ENCODE measurements at places on chromosomes 13 and 19.

DNA sequence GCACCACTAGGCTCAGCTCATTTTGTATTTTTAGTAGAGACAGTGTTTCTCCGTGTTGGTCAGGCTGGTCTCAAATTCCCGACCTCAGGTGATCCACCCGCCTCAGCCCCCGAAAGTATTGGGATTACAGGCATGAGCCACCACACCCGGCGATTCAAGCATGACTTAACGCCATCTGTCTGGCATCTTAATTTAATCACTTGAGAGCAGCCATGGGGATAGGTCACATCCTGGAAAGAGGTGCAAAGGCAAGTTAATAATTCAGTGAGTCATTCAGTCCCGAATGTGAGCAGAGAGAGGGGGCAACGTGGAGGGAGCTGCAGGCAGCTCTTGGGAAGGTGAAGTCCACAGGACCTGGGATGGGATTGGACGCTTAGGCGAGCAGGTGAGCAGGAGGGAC, 31.7 kb upstream of the USP29 start:
- no peak for DNase-seq

DNA sequence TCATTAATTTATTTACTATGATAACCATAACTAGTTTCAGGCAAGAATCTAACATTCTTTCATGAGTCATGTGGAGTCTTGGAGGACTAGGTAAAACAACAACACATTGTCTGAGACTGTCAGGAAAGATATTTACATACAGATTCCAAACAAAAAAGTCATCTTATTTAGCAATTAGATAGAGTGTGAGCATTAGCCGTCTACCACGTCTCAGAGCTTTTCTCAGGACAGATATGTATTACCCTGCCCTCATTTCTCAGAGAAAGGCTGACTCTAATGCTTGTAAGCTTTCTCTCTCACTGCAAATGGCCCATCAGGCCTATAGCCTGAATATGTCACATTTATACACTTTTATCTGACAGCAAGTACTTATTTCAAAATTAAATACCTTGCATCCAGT, 312.1 kb upstream of the PCDH20 start:
- no peak for DNase-seq

DNA sequence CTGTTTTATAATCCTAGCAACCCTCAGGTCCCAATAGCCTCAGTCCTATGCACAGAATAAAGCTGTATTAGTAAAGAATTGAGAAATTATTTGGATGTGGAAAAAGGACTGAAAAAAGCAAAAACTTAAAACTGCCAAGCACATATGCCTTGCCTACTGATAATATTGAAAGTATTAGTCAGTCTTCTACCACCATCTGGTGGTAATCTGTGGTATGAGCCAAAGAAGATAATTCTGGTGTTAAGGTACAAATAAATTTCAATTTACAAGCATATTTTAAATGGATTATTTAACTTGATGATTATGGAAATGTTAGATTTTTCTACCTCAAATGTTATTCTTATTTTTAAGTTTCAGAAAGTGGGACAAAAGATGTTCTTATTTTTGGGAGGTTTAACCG, 460.3 kb upstream of the KLHL1 start:
- peak; percentile 50 for DNase-seq

- DNase-seq = no peak
These were observed 343.5 kb downstream of the TEX29 start for GRCh38 chr13:111663953-111664421.

GRCh38 chr13:75079226-75079625, 402.7 kb downstream of the TBC1D4 start:
- DNase-seq = no peak

DNA sequence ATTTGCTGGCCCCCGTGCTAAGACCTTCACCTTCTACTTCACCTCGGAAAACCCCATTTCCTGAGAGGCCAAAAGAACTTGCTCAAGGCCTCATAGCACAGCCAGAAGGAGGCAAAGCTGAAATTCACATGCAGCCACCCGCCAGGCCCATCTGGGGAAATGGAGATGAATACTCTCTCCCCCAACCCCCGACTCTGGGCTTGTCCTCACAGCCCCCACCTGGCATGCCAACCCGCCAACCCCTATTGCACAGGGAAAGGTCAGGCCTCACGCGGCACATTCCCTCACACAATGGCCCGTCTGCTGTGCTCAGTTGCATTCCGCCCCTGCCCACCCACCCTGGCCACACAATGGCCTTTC, 3.2 kb downstream of the PRX start:
- no peak for DNase-seq

GRCh38 chr13:41099986-41100385, 32.6 kb downstream of the KBTBD6 start:
- DNase-seq = no peak

DNA sequence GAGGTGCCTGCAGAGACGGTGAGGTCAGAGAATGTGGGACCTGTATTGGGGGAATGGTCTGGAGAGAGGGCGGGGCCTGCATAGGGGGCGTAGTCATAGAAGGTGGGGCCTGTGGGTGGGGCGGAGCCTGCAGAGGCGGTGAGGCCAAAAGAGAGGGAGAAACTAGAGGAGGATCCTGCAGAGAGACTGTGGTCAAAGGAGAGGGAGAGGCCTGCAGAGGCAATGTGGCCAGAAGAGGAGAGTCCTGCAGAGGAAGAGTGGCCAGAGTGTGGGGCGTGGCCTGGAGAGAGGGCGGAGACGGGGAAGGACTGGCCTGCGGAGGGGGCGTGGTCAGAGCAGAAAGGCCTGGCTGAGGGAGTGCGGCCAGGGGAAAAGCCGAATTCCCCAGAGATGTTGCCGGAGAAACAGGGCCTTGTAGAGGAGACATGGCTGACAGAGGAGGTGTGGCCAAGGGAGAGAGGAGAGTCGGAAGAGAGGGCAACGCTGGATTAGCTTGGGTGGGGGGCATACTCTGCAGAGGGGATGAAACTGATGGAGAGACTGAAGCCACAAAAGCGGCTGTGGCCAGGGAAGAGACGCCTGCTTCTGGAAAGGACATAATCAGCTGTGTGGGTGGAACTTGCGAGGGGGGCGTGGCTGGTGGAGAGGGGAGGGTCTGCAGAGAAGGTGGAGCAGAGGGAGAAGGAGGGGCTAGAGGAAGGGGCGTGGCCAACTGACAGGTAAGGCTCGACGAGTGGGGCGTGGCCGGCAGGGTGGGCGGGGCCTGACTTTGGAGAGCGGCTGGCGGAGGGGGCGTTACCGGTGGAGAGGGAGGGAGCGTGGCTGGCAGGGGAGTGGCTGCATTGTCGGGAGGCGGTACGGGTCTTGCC, 2.5 kb downstream of the PRR36 start:
- peak; percentile 90 for DNase-seq

GRCh38 chr13:22964245-22964966, 216.4 kb upstream of the SGCG start:
- DNase-seq = no peak

- no peak for DNase-seq
These were observed 7.1 kb upstream of the PNMA8A start for GRCh38 chr19:46478356-46478986.

- DNase-seq = no peak
These were observed 549 bp downstream of the TIMM50 start for GRCh38 chr19:39481229-39481545.

DNA sequence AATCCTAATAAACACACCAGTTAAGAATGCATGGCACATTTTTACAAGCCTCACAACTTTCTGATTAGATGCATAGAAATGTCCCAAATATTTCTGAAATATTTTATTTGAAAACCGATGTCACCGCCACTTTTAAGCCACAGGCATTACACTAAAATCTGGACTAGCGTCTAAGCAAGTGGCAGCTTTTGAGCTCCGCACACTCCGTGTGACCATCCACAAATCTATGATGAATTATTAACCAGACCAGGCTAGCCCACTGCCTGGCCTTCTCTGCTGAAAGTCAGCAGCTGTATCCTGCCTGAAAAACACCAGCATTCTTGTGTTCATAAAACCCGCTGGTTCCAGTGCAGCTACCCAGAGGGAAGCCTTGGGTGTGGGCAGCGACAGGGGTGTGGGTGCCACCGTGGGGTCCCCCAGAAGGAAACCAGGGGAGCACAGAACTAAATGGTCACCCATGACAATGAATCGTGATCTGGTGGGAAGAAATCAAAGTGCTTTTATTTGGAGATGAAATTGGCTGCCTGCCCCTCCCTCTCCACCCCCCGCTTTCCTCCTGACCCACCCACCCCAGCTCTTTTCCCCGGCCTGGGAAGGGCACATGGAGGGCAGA, 13.8 kb downstream of the RASA3 start:
- peak; percentile 90 for DNase-seq

DNA sequence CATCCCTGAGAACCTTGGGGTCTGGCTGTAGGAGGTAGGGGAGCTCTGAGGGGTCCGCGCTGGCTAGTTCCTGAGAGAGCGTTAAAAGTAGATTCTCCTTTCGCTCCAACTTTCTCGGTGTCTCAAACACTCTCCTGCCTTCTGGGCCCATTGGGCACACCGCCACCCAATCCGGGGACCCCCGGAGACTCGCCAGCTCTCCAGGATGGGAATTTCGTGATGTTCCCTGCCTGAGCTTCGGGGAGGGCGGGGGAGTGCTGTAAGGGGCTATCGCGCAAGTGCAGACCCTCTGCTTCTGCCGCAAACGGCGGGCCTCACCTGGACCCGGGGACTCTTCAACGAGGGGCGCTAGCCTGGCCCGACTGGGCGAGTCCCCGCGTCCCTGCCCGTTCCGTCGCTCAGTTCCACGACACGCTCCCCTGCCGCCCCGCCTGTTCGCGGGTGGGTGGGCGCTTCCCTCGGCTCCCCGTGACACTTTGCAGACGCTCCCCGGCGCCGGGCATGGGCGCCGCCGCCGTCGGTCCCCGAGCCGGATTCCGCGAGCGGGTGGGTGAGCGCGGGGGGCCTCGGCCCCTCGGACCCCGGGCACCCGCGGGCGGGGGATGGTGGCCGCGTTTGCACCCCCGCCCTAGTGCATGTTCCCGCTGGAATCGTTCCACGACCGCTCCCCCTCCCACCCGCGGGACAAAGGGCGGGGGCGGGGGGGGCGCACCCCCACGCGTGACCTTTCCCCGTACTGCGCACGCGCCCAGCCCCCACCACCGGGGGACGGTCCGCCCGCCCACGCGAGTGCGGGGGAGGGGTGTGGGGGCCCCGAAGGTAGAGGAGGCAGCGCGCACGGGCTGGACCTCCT, at the start of gene CCDC106:
TSS of gene CCDC106 (plus strand) at position 481 of the 853 bp plus-strand sequence. CDS start 835 bp downstream, outside the sequence.
- peak; percentile 52 for DNase-seq

GRCh38 chr13:99525967-99526366, 24.7 kb downstream of the TM9SF2 start:
- no peak for DNase-seq

DNA sequence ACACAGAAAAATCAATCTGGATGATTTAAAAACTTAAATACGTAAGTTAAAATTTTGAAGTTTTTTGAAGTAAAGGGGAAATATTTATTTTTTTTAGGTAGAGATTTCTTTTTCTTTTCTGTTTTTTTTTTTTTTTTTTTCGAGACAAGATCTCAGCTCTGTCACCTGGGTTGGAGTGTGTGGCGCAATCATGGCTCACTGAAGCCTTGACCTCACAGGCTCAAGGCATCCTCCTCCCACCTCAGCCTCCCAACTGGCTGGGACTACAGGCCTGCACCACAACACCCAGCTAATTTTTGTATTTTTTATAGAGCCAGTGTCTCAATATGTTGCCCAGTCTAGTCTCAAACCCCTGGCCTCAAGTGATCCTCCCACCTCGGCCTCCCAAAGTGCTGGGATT, 120.4 kb upstream of the CLDN10 start:
- DNase-seq = no peak

- no peak for DNase-seq
These were observed 1745.6 kb upstream of the PCDH20 start for GRCh38 chr13:63161219-63161618.

DNA sequence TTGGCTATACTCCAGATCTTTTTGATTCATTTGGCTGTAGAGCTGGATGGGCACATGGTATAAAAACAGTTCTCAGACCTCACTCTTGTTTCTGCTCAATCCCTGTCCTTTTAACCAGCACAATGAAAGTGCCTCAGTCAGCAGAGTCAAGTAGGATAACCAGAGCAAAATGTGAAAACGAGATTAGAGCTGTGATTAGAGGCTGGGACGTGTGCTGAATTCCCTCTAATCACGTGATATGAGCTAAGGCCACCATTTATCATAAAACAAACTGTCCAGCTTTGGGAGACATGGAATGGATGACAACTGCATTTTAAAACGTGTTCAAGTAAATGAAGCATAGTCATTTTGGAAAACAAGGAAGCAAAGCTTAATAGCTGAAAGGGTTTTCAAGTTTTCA, 54.1 kb downstream of the GJA3 start:
- no peak for DNase-seq

- DNase-seq = no peak
These were observed 291.9 kb upstream of the HTR2A start for GRCh38 chr13:47188802-47189201.

- no peak for DNase-seq
These were observed 1.3 kb downstream of the ALG5 start for GRCh38 chr13:36997716-36998427.

- no peak for DNase-seq
These were observed at the start of gene ZNF85 for GRCh38 chr19:20923077-20923871. TSS of gene ZNF85 (plus strand) at chr19:20923251. CDS start at chr19:20923401, 150 bp downstream.

GRCh38 chr13:49678191-49678914, 12.9 kb downstream of the EBPL start:
- no peak for DNase-seq

DNA sequence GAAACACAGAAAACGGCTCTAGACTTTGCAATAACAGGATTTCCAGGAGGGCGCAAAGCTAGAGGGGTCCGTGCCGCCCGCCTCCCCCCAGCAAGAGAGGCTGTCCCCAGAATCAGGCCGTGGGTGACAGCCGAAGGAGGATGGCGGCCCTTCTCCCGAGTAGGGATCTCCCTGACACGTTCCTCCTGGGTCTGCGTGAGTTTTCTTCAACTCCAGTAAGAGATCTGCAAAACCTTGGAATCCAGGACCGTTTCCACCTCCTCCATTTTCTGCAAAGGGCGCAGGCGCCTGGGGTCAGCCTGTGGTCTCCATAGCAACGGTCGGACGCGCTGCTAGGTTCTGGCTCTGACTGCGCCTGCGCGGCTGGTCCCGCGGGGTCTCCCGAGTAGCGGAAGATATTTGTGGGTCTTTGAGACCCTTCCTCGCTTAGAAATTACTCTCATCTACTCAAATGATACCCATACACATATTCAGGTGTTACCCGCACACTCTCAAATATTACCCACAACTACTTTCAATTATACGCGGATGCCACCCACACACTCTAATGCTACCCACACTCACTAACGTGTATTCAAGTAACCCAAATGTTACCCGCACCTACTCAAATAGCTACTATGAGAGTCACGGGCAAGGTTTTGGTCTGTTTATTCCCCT, 2.1 kb downstream of the PNMA8C start:
- DNase-seq = peak; percentile 81

DNA sequence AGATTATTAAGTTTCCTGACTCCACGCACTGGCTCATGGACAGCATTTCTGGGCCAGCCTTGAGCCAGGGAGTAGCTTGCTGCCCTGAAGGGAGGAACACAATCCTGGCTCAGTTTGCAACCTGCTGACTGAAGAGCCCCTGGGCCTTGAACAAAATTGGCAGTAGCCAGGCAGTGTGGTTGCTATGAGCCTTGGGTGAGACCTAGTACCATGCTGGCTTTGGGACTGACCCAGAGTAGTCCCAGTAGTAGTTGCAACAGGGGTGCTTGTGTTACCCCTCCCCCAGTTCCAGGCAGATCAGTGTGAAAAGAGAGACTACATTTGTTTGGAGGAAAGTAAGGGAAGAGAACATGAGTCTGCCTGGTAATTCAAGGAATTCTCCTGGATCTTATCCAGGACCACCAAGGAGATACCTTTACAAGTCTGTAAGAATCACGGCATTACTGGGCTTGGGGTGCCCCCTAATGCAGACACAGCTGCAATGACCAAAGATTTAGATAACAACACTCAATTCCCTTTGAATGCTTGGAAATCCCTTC, 22.0 kb downstream of the ITGBL1 start:
- DNase-seq = peak; percentile 42

- no peak for DNase-seq
These were observed 1826.5 kb downstream of the SLITRK5 start for GRCh38 chr13:89497658-89498057.

- DNase-seq = peak; percentile 52
These were observed 839 bp downstream of the MPHOSPH8 start for GRCh38 chr13:19634256-19634740.
